Muscle of arm (tissue), 14 donors: ENCODE measurements at places on chromosomes 1 and 21. TPM values are rescaled to one million over a fixed set of nuclear protein-coding genes. Genes with fewer than 3 reads are reported as not detected.

Gene HEYL
- 55.8 TPM for polyA plus RNA-seq

Gene SYT14
- 1.0 TPM for polyA plus RNA-seq

Gene SEMA4A
- 16.5 TPM for polyA plus RNA-seq

Gene COL8A2
- polyA plus RNA-seq: 9.5 TPM
